ENCODE measurements at places on chromosomes 2 and 18.

- DNase-seq: no peak
These were observed 540.7 kb upstream of the TMEFF2 start for GRCh38 chr2:192735447-192735846.

GRCh38 chr2:240498171-240498957 lies 59.4 kb downstream of the ANKMY1 start:
- DNase-seq: no peak

- no peak for DNase-seq
These were observed 10.2 kb downstream of the NMUR1 start for GRCh38 chr2:231519975-231520555.

- no peak for DNase-seq
These were observed 73.2 kb upstream of the GALNT5 start for GRCh38 chr2:157184161-157184895.
